Stimulated activated CD4-positive, alpha-beta T cell treated with anti-CD3 and anti-CD28 coated beads, Interleukin-1b, Interleukin-23, amount 100 ng/mL, for 24 hours (primary cell): ENCODE measurements at places on chromosomes 7 and 10.

DNA sequence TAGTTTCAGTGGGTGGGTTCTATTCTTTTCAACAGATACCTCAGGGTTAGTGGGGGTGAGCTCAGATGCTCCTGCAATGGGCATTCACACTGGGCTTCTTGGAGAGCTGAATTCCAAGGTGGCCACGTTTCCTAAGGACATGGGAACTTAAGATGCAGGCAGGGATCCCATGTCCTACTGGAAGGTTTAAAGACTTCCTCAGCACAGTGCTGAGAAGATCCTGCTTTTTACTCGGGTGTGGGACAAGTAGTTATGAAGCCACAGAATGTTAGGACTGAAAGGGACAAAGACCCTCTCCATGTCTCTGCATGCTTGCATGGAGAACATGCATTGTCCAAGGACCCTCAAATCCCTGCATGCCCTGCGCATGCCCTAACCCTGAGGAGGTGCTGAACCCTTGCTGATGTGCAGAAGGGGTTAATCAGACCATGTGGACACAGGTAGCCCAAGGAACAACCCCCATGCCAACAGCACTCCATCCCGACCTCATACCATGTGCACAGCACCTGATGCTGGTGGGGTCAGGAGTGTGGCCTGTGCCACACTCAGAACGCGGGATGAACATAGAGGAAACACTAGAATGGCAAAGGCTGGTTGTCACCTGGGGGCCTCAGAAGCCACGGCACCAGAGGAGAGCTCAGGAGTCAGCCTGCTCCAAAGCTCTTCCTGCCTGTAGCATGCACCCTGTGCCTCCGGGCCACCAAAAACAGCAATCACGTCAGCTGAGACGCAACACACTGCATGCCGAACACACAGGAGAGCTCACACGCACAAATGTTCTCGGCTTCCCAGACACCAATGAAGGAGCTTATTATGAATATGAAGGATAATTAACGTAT is 15.2 kb downstream of the IL2RA start:
- DNase-seq: no peak

DNA sequence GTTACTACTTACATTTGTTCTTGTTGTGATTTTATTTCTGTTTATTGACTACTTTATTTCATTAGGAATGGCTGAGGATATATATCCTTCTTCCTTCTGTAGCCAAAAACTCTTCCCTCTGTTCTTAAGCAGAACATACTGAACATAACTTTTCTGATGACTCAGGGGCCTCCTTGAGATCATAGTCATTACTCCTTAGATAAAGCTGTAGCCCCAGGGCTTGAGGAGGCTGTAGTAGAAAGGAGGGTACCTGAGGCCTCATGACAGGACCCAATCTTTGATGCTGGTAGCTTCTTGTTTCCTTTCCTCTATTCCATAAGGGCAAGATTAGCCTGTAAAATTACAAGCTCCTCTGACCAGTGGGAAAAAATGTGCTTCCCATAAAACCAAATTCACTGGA is 41.2 kb upstream of the FGFR2 start:
- no peak for DNase-seq

- DNase-seq: no peak
These were observed 82.8 kb upstream of the FAM171A1 start for GRCh38 chr10:15453926-15454325.

- no peak for DNase-seq
These were observed 598.6 kb downstream of the PARD3 start for GRCh38 chr10:34216348-34216945.

DNA sequence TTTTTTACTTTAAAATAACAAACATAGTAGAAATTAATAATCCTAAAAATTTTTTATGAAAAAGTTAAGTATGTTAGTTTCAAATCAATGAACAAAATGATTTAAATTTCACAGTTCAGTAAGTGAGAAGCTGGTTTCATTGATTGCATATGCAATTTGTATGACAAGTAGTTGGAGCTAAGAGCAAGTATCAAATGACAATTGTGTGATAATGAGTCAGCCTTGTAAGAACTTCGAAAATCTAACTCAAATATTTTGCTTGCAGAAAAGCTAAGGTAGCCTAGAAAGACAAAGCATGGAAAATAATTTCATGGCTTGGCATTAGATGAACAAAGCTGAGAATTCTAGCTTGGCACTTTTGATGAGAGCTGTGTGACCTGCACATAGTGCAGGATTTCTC is 111.5 kb downstream of the HDAC9 start:
- no peak for DNase-seq

GRCh38 chr10:101238732-101239105 is 9.5 kb upstream of the LBX1 start:
- no peak for DNase-seq

DNA sequence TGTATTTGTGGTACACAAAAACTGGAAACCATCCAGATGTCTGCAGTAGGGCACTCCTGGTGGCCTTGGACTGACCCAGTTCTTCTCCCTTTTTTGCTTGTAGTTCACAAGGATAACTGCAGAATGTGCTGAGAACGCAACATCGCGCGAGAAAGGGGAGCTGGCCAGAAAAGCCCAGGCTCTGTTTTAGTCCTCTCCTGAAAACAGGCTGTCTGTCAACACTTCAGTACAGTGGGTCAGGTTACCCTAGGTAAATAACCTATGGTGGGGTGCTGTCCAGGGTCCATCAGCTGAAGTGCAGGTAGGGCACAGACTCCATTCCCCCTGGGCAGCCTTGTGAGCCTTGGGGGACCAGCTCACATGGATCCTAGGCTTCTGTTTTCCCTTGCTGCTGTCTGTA is 495.8 kb downstream of the MDFIC start:
- no peak for DNase-seq

DNA sequence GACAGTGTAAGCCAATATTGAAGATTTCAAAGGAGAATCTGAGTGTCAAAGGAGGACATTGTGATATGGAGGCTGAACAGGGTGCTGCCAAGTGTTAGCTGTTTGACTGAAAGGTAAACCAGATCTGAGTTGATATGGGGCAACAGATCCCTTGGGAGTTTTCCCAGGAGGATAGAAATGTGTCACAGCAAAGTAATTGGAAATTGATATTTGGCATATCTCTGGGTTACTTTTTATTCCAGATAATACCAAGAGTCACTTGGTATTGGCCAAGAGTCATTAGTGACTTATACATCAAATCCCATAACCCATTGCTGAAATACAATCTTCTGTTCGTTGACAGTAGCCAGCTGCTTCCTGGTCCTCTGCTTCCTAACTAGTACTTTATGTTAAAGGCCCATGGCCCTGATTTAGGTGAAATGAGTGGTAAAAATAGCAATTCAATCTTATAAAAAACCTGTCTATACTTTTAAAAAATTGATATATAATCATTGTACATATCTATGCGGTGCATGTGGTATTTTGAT is 922.9 kb downstream of the LRMDA start:
- DNase-seq: no peak

DNA sequence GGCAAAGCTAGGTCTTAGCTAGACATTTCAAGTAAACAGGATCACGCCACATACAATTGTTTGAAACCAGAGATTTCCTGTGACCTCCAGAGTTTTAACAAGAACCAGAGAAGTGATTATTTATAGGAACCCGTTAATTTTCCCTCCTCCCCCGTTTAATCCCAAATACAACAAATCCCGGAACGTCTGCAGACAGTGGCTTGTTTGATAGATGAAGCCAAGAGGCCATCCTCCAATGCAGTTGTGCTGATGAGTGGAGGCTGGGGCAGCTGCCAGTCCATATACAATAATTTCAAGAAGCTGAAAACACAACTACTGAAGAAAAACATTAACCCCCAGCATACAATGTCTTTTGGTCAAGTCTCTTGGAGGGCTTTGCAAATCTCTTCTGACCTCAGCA is 971.6 kb upstream of the ZNF722 start:
- no peak for DNase-seq

DNA sequence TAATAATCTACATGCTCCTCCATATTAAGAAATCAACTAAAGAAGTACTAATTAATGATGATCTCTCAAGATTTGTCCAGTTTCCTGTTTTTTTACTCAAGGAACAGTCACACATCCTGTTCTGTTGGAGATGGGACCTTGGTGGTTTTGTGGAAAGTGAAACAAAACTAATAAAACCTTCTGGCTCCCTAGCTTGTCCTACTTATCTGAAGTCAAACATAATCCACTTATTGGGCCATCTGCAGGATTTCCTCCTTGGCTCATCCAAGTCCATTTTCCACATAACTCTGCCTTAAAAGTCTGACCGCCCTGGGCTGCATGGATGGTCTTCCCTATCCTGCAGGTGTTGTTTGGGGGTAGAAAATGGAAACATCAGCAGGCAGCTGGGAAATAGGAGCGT is 39.4 kb upstream of the TARP start:
- DNase-seq: no peak

GRCh38 chr10:78817804-78818203 is 251.0 kb upstream of the ZMIZ1 start:
- DNase-seq: no peak

DNA sequence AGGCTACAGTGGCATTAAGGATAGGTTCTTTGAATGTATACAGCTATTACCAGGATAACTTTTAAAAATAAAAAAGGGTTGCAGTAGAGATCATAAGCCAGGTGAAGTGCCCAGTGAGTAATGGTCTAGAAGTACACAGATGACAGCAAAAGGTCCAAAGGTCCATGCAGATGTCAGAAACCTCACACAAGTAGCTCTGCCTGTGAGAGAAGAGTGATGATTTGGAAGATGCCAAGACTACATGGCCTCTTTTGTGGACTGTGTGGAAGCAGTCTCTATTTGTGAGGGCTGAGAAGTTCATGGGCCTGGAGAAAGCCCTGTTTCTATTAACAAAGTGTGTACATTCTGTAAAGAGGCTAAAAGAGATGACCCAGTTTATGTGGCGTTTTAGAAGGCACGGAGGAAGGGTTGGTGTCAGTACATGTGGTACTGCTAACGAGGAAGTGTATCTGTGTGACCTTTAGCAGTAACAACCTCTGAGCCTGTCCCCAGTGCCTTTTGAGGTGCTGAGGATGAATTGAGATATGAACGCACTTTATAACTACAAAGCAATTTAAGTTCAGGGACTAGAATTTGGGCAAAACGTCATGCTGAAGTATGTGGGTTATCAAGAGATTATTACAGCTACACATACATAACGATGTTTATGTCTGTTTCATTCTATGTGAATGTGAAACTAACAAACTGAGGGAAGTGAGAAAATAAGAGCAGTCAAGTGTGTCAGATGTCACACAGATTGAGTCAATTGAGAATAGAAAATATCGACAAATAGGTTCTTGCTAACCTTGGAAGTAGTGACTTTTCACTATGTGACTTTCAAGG is 7.6 kb downstream of the CYCS start:
- DNase-seq: no peak

DNA sequence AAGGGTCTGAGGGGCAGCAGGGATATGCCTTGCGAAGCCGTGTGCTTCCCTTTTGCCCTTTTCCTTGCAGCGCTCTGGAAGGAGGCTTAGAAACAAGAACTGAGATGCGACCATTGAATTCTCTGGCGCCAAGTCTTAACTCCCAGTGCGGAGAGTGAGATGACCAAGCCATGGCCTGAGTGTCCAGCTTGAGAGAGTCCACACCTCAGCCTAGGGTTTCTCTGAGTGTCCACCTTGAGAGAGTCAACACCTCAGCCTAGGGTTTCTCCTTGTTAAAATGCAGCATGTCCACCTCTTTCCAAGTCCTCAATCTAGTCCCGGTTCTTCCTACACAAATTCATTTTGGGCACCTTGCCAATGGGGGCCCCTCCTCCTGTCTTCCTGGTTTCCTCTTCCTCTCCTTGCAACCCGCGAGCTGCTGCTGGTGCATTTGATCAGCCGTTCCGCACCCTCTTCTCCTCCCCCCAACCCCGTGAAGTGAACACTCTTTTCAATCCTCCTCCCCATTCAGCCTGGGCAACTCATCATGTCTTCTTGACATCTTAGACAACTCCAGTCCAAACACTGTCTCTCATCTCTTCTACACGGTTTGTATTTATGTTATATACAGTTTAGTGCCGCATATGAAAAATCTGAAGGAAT is 178.2 kb upstream of the PITRM1 start:
- no peak for DNase-seq

- no peak for DNase-seq
These were observed 25.6 kb downstream of the SH2B2 start for GRCh38 chr7:102312317-102312716.

DNA sequence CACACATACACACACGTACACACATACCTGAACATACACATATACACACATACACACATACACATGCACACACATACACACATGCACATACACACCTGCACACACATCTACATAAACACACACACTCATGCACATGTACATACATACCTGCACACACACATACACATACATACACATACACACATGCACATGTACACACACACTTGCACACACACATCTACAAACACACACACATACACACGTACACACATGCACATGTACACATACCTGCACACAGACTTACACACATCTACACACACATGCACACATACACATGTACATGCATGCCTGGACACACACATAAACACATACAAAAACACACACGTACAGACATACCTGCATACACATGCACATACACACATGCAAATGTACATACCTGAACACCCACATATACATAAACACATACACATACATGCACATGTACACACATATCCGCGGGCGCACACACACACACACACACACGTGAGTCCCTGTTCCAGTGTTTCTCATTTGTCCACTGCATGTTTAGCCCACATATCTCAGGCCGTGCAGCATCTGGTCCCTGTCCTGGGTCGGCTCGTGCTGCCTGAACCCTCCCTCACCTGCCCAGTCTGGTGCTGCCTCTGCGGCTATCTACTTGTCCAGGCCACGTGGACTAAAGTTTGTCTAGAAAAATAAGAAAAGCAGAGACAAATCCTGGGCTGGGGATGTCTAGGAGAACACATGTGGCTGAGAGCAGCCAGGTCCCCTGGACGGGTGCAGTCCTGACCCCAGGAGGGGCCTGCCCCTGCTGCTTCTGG is 238.7 kb downstream of the TCERG1L start:
- DNase-seq: no peak

DNA sequence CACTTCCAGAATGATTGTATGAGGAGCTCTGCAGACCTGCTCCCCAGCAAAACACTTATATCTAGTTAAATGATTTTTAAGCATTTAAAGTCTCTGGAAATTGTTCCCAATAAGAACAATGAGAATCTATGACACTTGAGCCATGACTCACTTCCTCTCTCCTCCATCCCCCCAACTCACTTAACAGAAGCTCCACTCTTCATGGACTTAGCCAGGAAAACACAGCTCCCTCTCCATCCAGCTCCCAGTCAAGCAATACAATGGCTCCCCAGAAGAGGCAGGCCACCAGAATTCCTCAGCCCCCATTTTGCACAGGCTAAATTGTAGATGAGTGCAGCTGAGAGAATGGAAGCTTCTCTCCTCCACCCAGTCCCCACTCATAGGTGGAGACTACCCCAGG is 27.0 kb downstream of the AOC1 start:
- no peak for DNase-seq

- no peak for DNase-seq
These were observed 145.4 kb upstream of the ASAH2 start for GRCh38 chr10:50396491-50397311.

DNA sequence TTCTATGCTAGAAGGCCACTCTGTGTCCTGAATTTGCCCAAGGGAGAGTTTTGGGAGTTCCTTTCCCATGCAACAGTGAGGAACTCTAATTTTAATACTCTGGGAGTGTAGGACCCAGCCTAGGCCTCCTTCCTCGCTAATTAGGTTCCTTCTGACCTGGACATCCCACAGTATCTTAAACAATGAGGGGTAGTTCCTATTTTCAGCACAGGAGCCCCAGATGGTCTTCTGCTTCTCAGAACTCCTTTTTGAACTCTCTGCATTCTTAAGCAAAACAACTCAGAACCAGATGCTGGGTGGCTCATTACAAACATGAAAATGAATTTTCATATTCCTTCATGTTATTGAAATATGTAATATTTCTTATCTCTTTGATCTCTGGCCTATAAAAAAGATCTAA is 116.9 kb downstream of the LRMDA start:
- DNase-seq: no peak

GRCh38 chr10:133124357-133125211 is 35.4 kb upstream of the KNDC1 start:
- no peak for DNase-seq
